Psoas muscle (tissue), 8 donors: ENCODE measurements at places on chromosomes 2 and 18. TPM values are rescaled to one million over a fixed set of nuclear protein-coding genes. Genes with fewer than 3 reads are reported as not detected.

- H3K4me1 ChIP-seq, result peaks cover 5% of the 10 kb centered on the region
- H3K4me3 ChIP-seq, result no peak overlapping the region
- no peak for DNase-seq
- no peak overlapping the region for H3K27ac ChIP-seq
- no peaks in the 10 kb centered on the region for H3K27me3 ChIP-seq
Observed at GRCh38 chr2:147365622-147366021, 479.2 kb upstream of the ACVR2A start.

DNA sequence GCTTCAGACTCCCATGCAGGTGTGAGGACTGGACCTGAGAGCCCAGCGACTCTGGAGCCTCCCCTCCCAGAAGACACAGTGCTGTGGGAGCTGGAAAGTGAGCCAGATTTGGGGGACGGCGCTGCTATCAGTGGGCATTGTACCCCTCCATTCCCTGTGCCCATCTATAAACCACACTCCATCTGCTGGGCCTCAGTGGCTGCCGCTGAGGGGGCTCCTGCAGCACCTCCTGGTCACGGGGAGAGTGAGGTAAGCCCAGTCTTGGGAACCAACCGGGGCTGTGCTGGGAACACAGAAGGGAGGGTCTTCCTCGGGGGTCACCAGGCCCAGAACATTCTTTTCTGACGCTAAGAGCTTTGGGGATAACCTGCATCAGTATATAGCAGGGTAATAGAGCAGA is 9.5 kb downstream of the PSD4 start:
- H3K27me3 ChIP-seq, result no peaks in the 10 kb centered on the region
- no peak overlapping the region for H3K4me3 ChIP-seq
- no peak for DNase-seq
- H3K4me1 ChIP-seq, result no peaks in the 10 kb centered on the region
- no peaks in the 10 kb centered on the region for H3K36me3 ChIP-seq

DNA sequence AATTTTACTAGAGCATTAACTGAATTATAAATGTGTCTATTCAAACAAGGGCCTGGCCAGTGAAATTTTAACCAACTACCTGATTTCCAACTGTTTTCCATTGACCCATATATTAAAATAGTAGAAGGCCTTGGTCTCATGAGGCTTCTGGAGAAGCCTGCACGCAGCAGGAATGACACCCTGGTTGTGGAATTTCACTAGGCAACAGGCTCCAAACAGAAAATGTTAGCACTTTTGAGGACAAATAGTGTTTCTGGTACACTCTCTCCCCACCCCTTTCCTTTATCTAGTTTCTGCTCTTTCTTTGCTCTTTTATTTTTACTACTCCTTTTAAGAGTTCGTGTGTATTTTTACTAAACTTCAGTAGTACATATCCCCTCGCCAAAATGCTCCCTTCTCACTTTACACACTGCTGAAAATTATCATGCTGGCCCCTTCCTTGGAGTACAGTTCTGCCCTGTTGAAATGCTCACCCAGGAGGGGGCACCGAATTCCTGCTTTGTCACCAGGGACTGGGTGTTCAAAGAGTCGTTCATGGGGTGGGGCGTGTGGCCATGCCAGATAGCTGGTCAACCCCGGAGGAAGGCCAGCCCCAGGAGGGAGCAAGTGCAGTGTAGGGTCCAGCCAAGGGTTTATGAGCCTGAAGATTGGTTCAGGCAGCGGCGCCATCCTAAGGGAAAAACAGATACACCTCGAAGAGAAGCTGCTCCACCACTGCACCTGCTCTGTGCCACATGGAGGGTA is 22.1 kb upstream of the COL6A3 start:
- H3K27me3 ChIP-seq, result peaks cover 3% of the 10 kb centered on the region
- no peaks in the 10 kb centered on the region for H3K36me3 ChIP-seq
- no peaks in the 10 kb centered on the region for H3K4me1 ChIP-seq
- H3K4me3 ChIP-seq, result no peak overlapping the region

- H3K27ac ChIP-seq, result no peak overlapping the region
- no peak overlapping the region for H3K4me3 ChIP-seq
- no peaks in the 10 kb centered on the region for H3K4me1 ChIP-seq
- no peaks in the 10 kb centered on the region for H3K36me3 ChIP-seq
- DNase-seq, result no peak
Observed at GRCh38 chr2:98438190-98439133, 6.2 kb upstream of the INPP4A start.

DNA sequence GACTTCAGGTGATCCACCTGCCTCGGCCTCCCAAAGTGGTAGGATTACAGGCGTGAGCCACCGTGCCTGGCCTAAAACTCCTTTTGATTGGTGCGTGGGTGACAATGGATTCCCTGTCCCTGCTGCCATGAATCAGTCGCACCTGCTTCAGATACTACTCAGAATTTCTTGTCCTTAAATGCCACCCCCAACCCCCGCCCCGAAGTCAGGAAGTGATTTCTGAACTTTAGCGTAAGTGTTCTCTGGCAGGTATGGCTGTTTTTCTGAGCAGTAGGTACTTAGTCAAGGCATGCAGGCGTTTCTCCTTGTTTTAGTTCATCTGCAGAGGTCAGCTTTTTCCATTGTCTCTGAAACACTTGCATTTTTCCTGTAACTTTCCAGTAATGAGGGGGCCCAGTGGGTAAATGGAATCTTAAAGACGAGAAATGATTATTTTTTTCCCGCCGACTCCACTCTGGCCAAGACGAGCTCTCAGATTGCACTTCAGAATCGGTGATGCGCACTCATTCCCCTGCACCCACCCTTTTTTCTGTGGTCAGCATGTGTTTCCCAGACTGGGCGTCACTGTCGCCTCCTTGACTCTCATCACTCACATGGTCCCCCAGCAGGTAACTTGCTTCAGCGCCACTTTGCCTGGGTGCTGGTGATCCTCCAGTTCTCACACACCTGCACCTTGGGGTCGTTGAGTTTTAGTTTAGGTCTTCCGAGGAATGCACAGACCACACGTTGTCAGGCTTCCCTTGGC is 179.7 kb downstream of the GBX2 start:
- no peaks in the 10 kb centered on the region for H3K36me3 ChIP-seq
- no peak for DNase-seq
- no peaks in the 10 kb centered on the region for H3K27me3 ChIP-seq
- no peak overlapping the region for H3K4me3 ChIP-seq
- no peak overlapping the region for H3K27ac ChIP-seq

DNA sequence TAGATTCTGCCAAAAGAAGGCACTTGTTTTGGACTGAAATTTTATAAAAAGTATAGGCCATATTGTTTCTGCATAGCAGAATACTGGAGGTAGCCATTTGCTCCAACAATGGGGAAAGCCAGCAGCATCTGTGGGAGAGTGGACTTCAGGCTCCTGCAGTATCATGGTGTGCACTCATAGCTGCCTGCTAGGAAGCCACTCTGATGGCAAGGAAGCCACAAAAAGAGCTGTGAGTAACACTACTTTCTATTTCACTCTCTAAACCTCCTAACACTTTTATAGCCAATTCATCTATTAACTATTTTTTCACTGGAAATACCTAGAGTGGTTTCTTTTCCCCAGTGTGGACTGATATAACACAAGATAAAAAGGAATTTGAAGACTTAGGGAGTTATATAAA is 144.4 kb upstream of the KCNJ3 start:
- no peaks in the 10 kb centered on the region for H3K36me3 ChIP-seq
- no peak overlapping the region for H3K4me3 ChIP-seq
- H3K4me1 ChIP-seq, result no peaks in the 10 kb centered on the region
- no peak for DNase-seq

ELP2 gene
- total RNA-seq, result 54.7 TPM

DNA sequence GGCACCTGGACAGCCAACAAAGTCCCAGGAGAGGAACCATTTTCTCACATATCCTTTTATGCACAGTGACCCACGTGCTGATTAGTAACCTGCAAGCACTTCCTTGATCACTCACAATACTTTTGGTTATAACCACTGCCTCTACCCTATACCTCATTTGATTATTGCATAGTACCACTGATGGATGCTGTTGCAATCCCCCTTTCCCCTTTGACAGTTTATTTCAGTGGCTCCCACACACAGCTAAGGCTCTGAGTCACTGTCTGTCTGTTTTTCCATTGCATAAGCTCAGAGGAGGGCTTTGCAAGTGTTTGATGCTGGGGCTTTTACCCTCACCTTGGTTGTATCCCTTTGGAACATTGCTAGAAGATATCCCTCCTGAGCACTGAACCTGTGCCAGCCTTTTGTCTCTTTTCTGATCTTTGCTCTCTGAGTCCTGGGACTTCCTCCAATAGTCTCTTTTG is 101.7 kb upstream of the RBBP8 start:
- no peaks in the 10 kb centered on the region for H3K36me3 ChIP-seq
- no peak for DNase-seq
- no peak overlapping the region for H3K27ac ChIP-seq
- no peaks in the 10 kb centered on the region for H3K4me1 ChIP-seq

FBXO41 gene
- 0.23 TPM for total RNA-seq

CDC42EP3 gene
- 58.3 TPM for total RNA-seq

DNA sequence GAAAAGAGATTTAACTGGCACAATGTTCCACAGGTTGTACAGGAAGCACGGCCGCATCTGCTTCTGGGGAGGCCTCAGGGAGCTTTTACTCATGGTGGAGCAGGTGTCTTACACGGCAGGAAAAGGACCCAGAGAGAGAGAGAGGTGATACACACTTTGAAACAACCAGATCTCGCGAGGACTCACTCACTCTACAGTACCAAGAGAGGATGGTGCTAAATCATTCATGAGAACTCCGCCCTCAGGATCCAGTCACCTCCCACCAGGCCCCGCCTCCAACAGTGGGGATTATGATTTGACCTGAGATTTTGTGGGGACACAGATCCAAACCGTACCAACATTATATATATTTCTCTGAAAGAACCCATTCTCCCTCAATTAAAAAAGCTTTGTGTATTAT is 79.7 kb upstream of the DOCK10 start:
- no peak overlapping the region for H3K27ac ChIP-seq
- no peak overlapping the region for H3K4me3 ChIP-seq
- H3K36me3 ChIP-seq, result no peaks in the 10 kb centered on the region
- no peak for DNase-seq
- no peaks in the 10 kb centered on the region for H3K27me3 ChIP-seq

DNA sequence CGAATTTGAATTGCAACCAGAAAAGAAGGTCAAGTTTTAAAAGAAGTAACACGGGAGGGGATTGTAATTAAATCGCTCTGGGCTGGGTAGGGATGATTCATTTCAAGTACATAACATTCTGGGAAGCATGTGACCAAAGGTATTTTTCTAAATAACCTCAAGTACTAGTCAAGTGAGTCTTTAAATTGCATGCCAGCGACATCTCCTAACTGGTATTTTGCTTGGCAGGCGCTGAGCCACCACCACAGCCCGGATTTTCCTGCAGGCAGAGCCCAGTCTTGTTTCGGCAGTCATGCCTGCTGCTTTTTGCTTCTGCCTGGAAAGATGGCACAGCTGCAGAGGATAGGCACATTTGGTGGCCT is 33.7 kb upstream of the NPAS2 start:
- no peak overlapping the region for H3K4me3 ChIP-seq
- H3K27me3 ChIP-seq, result no peaks in the 10 kb centered on the region
- no peak overlapping the region for H3K27ac ChIP-seq
